Activated T-cell treated with anti-CD3 and anti-CD28 coated beads, Interleukin-2, amount 50 U/mL, for 72 hours (primary cell): ENCODE measurements at places on chromosomes 16 and 17. TPM values are rescaled to one million over a fixed set of nuclear protein-coding genes. Genes with fewer than 3 reads are reported as not detected.

MYO19 gene
- total RNA-seq, result 101 TPM

KRT9 gene
- total RNA-seq, result not detected

ITGA2B gene
- total RNA-seq, result 2.1 TPM

DNA sequence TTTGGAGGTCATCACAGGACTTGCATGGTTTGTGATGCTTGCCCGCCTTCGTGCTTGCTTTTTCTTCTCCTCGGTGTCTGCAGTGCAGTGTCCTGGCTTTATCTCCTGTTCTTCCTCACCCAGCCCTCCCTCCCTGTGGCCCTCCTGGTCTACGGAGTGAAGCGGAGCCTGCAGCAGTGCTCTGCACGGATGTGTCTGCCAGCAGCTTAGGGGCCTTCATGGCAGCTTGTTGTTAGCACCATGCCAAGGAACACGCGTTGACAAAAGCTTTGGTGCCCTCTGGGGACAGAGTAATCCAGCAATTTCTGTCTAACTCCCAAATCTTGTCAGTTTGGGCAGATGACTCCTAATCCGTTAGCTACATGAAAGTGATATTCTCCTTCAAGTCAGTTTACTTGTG is 9.9 kb downstream of the DHODH start:
- no peak for DNase-seq

DNA sequence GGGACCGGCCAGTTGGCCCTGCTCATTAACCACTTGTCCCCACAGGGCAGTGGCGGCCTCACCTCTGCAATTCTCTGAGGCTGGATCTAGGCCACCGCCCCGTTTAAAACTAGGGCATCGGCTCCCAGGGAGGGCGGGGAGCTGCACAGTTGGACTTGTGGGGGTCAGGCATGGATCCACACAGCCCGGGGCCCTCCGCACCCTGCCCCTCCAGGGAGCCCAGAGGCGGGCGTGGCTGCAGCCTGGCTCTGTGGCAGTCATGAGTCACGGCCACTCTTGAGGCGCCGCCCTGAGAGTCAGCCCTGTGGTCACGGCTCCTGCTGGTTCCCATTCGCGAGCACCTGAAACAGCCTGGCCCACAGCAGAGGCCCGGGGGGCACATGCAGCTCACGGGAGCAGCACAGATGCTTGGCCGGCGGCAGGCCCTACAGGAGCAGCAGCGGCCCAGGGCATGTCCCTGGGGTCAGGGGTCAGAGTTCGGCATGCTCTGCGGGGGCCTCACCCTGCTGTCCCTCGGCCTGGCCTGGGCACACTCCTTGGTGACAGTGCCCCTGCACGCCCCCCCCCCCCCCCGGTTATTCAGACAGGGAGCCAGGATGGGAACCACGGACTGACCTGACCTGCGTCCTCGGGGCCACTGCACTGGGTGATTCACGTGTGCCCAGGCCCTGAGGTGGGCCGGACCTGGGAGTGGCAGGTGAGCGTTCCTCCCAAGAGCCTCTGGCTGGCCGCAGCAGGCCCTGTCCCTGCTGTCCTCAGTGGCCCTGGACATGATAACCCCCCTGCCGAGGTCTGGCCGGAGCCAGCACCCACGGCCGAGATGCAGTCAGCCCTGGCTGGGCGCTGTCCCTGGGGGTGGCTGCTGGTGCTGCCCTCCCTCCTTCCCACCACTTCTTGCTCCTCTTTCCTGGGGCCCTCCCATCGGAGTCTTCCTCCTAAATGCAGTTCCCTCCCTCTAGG is 8.2 kb downstream of the CAPN15 start:
- no peak for DNase-seq

MYH2 gene
- not detected for total RNA-seq

DNA sequence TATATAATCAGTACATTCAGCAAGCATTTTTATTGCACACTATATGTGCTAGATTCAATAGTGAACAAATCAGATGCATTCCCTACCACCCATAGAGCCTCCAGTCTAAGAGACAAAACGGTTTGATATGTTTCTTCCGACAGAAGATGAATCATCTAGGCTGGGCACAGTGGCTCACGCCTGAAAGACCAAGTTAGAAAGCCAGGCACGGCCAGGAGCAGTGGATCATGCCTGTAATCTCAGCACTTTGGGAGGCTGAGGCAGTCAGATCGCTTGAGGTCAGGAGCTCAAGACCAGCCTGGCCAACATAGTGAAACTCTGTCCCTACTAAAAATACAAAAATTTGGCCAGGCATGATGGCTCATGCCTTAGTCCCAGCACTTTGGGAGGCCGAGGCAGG is 18.3 kb upstream of the COPRS start:
- no peak for DNase-seq

GRCh38 chr17:57352665-57353175 is 96.4 kb downstream of the MSI2 start:
- DNase-seq, result no peak

TBC1D3I gene
- total RNA-seq, result 2.5 TPM

RNF112 gene
- 1.6 TPM for total RNA-seq
